WTC11 (cell line): ENCODE measurements at places on chromosomes 1 and 21.
A peak's percentile ranks its signal among the peaks of the same experiment; 100 is the strongest.

- no peak for DNase-seq
Measured at GRCh38 chr1:226492426-226493137, 56.0 kb upstream of the STUM start.

GRCh38 chr1:223731133-223731770 is 18.9 kb downstream of the CAPN2 start:
- DNase-seq: no peak

- DNase-seq: peak; percentile 12
Measured at GRCh38 chr1:240122639-240123613, 31.2 kb downstream of the FMN2 start.

GRCh38 chr1:26003756-26004155 is 5.9 kb upstream of the PAFAH2 start:
- no peak for DNase-seq
